ENCODE measurements at places on chromosomes 4 and X.

- DNase-seq: no peak
Observed at GRCh38 chrX:77223046-77223445, 224.1 kb upstream of the FGF16 start.

DNA sequence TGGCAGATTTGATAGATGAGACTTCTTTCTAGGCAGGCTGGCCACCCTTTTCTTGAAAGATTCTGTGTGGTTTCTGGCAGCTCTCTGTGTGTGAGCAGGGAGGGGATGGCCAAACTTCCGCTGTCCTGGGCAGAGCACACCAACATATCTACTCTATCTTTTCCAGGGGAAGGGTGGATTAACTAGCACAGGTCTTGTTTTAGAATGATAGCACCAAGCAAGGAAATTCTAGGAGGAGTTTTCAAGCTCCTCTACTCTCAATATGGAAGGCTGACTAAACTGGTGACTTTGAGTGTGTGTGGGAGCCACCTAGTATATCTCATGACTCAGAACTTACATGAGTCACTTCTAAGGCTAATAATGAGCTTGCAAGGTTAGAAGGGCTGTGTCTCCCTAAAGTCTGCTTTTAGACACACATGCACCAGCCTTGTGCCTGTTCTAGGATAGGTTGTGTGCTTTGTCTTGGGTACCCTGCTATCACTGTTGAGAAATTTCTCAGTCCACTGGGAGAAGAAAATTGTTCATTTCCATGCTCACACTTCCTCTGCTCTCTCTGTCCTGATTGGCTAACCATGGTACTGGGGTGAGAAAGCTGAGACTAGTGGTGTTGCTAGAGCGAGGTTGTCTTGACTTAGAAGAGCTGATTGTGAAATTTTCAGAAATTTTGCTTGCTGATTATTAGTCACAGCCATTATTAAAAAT is 72.9 kb downstream of the YIPF6 start:
- DNase-seq: peak; percentile 22

- no peak for DNase-seq
Observed at GRCh38 chr4:35541888-35542213, 702.5 kb downstream of the ARAP2 start.

DNA sequence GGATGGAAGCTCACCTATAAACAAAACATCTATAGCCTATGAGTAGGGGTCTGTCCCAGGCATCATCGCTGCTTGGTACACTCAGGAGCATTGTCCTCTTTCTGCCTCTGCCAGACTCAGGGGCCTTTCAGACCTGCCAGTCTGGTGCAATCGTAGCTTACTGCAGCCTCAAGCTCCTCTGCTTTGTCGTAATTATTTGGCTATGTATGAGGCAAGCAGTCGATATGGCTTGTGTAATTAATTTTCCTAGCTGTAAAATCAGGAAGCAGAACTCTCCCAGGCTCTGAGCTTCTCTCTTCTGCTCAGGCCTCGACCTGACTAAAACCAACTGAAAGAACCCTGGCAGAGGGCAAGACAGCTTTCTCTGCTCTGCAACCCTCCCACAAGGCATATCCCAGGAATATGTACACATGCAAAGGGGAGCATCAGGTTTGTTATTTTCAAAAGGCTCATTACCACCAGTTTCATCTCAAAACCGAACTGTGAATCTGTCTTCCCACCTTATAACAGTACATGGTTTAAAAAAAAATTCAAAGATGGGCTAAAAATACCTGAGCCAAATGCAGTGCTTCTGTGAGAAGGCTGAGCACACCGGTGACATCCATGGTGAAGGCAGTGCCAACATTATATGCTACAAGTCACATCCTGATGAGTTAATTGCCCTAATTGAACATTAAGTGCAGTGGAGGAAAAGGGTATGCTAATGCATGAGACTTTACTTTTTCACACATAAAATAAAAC is 309.2 kb upstream of the EMCN start:
- DNase-seq: no peak

DNA sequence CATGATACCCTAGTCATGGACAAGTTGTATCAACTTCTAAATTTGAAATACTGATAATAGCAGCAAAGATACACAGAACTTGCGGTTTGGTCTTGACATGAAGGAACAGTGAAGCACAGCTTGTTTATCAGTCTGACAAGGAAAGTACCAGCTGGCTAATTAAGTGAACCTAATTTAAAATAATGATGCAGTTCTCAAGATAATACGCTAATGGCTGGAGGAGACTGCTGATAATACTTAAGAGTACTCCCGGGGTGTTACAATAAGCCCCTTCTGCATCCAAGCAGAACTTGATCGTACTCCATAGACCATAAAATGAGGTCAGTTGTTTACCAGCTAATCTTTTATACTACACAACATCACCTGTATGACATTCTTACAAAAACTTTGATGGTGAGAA is 697.5 kb downstream of the FSTL5 start:
- no peak for DNase-seq

GRCh38 chr4:27040356-27040755 is 179.7 kb downstream of the STIM2 start:
- DNase-seq: no peak

DNA sequence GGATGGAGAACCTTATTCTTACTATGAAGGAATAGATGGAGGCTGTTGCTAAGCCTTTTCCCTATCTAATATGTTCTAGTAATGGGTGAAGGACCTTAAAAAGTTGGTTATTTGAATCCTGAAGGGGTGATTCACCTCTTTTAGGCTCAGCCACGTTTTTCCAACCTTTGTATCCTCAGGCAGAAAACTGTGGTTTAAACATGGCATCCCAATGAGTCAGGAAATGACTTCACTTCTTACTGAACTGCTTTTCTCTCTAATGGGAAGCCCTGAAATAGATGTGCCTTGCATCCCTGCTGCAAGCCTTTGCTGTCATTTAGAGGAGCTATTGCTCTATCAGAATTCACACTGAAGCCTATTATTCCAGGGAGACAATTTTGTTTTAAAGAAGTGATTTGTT is 191.0 kb upstream of the ARX start:
- peak; percentile 60 for DNase-seq

DNA sequence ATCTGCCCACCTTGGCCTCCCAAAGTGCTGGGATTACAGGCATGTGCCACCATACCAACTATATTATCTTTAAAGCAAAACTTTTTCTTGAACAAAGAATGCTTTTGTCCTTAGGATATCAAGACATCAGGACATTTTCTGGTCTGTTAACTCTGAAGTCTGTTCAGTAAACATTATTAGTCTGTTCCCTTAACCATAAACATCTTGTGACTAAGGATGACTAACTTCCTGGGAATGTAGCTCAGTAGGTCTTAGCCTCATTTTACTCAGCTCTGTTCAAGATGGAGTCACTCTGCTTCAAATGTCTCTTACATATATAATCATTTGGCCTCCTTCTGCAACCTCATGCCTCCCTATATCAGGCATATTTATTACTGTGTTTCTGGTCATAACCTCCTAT is 122.9 kb downstream of the UBE2NL start:
- no peak for DNase-seq
